ENCODE measurements at places on chromosomes 7 and 10.

- peak; percentile 44 for DNase-seq
These were observed 237.2 kb upstream of the KAT6B start for GRCh38 chr10:74589226-74589673.

DNA sequence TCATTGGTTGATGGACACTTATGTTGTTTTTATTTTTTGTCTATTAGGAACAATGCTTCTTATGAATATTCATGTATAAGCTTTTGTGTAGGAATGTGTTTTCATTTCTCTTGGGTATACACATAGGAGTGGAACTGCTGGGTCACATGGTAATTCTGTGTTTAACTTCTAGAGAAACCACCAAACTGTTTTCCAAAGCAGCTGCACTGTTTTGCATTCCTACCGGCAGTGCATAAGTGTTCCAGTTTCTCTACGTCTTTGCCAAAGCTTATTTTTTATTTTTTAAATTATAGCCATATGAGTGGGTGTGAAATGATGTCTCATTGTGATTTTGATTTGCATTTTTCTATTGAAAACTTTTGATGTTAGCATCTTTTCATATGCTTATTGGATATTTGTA is 51.3 kb downstream of the ADK start:
- DNase-seq, result no peak

DNA sequence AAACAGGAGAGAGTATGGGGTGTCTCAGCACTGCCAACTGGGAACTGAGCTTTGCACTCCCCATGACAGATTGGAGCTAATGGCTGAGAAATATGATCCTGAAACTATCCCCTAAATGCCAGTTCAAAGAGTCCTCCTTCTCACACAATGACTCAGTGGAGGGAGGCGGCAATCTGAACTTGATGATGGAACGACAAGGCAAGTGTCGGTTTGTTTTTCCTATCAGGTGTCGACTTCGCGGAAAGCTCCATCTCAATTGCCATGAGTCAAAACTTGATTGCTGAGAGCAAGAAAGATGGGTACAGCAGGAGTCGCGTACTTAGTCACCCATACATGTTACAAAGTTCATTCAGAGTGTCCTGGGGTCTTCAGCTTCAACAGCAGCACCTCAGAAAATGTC is 52.5 kb downstream of the NPY start:
- DNase-seq, result no peak

GRCh38 chr10:77833792-77834191 is 92.8 kb downstream of the DLG5 start:
- DNase-seq, result no peak

DNA sequence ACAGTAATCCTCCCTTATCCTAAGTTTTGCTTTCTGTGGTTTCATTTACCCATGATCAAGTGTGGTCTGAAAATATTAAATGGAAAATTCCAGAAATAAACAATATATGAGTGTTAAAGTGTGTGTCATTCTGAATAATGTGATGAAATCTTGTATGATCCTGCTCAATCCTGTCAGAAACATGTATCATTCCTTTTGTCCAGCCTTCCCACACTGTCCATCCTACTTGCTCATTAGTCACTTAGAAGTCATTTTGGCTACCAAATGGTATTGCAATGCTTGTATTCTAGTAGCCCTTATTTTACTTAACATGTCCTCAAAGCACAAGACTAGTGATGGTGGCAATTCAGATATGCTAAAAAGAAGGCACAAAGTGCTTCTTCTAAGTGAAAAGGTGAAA is 1211.2 kb upstream of the SORCS1 start:
- no peak for DNase-seq

DNA sequence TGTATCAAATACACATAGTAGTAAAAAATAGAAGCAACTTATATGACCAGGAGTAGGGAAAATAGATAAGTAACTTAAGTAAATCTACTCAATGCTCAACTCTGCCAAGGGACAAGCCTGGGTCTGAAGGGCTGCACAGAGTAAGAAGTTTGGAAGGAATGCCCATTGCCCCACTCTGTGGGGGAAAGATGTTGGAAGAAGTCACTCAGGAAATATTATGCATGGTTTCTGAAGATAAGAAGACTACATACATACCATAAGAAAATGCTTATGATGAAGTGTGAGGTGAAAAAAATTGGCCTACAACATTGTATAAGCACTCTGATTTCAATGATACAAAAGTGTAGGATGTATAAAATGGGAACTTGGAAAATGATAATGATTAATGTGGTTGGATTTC is 54.0 kb downstream of the LAMB4 start:
- no peak for DNase-seq

- DNase-seq, result no peak
These were observed 5.1 kb downstream of the TCTN3 start for GRCh38 chr10:95688648-95689047.

All from omental fat pad (tissue), 4 donors.